NB4 (cell line): ENCODE measurements at places on chromosomes 1 and 21.

- DNase-seq, result no peak
These were observed 146.9 kb downstream of the RHOU start for GRCh38 chr1:228882041-228882770.

- DNase-seq, result no peak
These were observed 57.1 kb downstream of the ZC3H11B start for GRCh38 chr1:219555806-219556205.

DNA sequence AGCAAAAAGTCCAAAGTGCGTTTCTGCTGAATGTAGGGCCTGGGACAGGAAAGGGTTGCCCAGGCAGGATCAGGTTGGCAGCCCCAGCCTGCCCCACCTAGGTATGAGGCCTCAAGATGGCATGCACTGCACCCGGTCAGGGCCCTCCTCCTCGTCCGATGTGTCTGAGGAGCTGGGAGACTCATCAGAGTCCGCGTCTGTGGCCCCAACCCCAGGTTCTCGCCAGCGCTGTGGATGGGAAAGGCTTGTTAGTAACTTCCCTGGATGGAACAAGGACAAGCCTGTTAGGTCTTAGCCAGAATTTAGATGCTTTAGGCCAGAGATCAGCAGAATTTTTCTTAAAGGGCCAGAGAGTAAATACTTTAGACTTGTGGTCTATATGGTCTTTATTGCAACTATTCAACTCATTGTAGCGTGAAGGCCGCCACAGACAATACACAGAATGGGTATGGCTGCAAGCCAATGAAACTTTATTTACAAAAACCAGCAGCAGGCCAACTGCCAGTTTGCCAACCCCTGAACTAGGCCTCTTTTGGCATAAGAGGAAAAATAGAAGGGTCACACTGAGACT is 12.4 kb downstream of the PEA15 start:
- DNase-seq, result no peak

DNA sequence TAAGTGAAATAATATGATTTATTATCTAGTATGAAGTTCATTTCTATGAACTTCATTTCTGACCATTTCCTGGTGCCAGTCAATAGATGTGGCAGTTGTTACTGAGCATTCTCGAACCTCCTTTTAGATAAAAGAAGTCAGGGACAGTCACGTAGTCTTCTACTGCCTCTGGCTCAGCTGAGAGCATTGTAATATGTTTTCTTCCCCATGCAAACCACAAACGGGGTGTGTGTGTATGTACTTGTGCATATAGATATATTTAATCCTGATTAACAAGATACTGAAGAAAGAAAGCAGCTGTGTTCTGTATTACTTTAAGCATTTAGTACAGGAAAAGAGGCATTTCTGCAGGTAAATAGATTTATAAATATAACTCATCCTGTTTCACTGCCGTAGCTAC is 21.6 kb downstream of the ZNF684 start:
- DNase-seq, result no peak

GRCh38 chr1:8352886-8353785 is 35.2 kb downstream of the SLC45A1 start:
- DNase-seq, result no peak

DNA sequence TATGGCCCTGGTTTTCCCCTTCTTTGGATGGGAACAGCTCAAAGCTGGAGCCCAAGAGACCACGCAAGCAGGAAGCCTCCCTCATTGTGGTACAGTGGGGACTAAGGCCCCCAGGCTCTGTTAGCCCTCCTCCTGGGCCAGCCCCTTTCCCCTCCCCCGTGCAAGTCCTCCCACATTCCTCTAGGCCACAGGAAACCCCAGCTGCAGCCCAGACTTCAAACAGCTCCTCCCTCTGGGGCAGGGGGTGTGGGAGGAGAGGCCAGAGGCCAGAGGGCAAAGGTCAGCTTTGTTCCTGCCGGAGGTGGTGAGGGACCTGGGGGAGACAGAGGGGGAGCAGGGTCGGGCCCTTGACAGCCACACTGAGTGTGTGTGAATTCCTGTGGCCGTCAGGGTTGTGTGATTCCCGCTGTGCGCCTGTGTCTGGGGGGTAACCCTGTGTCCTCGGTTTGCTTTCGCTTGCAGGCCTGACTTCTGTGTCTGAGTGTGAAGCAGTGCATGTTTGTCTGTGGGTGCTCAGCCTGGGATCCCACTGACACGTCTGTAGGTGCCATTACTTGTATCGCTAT is 3.4 kb upstream of the AHDC1 start:
- peak; percentile 89 for DNase-seq

DNA sequence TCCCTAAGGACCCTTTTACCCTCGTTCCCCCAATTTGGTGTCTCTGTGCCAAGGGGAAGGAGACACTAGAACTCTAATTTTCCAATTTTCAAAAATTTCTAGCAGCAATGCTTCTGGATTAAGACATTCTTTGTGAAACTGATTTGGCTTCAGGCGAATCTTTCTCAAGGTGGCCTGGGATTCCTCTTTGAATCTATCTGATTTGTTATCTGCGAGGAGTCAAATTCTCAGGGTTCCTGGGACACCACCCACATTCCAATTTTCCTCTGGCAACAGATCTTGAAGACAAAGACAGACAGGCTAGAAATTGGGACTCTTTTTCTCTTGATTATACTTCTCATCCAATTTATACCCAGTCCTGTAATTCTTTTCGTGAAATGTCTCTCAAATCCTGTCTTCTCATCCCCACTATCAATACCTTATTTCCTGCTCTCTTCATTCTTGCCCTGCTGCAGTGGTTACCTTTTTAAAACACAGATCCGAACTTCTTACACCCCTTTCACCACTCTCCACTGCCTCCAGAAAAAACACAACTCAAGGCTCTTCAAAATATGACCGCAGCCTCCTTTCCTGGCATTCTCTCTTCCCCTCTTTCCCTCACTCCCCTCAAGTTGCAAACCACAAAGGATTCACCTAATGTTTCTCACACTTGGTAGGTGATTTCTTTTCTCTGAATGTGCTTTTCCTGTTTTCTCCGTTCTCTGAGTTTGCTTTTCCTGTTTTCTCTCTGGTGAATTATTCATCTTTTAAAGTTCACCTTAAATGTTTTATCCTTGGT is 2.7 kb upstream of the MPZL1 start:
- DNase-seq, result no peak

- no peak for DNase-seq
These were observed 10.1 kb downstream of the HSPG2 start for GRCh38 chr1:21926814-21927532.

- DNase-seq, result no peak
These were observed 15.4 kb upstream of the HCRTR1 start for GRCh38 chr1:31602081-31602480.

DNA sequence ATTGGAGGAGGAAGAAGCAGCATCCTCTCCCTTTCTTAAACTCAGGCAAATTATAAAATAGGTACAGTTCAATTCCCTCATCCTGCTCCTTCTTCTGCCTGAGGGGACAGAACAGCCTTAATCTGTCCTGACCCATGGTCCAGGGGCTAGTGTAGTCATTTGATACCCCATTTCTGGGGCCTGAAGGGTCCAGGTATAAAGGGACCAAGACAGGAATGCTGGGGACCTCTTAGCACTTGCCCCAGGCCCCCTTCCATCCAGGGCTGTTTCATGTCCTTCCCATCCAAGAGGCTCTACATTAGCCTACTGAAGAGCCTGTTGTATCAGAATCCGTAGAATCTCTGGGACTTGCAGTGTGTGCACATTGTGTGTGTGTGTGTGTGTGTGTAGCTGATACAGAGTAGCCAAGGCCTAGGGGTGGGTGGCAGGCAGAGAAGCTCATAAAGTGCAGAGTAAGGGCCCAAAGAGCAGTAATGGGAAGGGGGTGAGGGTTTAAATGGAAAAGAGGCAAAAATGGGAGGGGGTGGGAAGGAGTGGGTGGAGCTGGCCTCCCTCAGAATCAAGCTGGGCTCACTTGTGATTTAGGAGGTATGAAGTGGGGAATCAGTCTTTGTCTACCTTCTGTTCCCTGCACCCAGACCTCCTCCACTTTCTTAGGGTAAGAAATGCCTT is 32.4 kb downstream of the RUNX1 start:
- no peak for DNase-seq

DNA sequence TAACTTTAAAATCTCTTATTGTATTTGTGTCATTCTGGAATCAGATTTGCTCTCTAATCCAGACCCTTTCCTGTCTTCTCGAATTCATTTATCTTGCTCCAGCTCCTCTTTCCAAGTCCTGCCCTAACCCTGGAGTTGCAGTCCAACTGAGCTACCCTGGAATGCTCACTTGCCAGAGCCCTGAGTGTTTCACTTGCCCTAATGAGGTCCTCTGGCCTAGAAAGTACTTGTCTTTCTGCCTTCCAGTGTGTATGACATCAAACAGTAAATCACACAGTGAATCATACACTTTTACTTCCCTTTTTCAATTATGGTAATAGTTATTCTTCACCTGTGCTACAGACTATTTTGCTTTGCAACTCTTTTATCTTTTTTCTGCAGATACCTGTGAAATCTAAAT is 96.9 kb downstream of the NEK7 start:
- DNase-seq, result peak; percentile 30

DNA sequence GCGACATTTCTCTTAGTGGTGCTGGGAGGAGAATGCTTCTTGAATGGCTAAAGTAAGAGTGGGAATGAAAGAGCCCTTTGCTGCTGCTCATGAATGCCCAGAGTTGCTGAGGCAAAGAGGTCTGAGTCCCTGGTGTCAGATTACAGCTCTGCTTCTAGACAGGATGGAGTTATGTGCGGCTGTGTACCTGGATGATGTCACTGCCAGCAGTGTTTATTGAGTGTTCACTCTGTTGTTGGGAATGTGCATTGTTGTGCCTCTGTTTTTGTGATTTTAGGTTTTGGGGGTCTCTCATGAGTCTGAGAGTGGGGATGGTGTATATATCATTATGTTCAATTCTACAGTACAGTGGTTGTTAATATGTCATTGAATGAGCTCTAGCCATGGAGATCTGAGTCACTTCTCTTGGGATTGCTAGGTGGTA is 2.7 kb downstream of the CDC14A start:
- DNase-seq, result peak; percentile 15

DNA sequence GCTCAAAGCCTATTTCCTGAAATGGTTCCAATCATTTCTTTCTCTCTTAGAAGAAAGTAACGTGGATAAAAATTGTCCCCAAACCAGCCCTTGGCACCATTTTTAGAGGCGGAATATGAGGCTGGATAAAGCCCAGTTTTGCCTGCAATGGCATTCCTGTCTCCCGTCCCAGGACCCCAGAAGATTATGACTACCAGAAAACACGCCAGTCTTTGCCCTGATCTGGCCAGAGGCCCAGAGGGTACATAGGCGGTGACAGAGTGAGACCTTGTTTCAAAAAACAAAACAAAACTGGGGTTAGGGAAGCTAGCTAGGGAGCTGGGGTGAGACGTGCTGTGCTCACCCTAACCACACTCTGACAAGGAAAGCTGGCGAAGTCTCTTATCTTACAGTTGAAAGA is at the start of gene AADACL4:
Gene AADACL4 (plus strand): TSS at position 301 of the 400 bp plus-strand sequence. CDS start 462 bp downstream, outside the sequence.
- no peak for DNase-seq

DNA sequence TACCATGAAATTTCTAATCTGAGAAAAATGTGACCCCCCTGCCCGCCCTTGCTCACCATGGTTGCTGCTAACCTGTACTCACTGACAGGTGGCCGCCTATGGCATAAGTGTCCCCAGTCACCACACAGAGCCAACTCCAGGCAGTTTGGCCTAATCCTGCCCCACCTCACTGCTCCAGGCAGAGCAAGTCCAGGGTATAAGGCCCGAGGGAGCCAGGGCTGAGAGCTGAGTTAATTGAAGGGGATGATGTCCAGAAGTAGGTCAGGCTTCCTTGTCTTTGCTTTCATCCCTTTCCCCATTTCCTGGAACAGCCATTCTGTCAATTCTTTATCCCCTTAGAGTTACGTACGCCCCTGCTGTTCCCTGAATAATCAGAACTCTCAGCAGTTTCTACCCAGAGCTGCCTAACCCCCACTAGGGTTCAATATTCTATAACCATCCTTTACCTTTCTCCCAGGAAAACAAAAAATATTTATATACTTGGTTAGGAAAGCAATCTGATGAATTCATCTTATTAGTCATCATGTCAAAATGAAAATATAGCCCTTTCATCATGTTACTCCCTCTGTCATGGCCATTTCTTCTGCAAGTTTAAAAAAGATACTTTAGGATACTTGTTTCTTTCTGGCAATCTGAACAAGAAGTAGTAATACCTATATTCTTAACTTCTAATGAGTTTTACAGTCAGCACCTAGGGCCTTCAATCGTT is 29.4 kb upstream of the CD101 start:
- no peak for DNase-seq

- DNase-seq, result no peak
These were observed 32.9 kb downstream of the CD58 start for GRCh38 chr1:116537898-116538297.

DNA sequence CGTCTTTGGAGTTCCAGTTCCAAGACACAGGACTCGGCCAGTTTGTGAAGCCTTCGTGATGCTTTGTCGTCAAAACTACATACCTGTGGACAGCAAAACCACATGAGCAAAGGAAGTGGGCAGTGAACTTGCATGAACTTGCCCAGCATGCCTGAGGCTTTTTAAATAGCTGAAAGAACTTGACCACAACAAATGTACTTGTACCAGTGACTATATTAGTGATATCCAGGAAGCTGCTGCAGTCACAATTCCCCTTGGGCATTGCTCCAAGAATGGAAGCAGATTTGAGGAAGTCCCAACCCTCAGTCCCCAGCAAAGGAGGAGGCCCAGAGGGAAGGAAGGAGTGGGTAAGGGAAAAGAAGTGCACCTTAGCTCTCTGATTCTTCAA is 2.6 kb downstream of the FUCA1 start:
- peak; percentile 68 for DNase-seq

- no peak for DNase-seq
These were observed 23.3 kb downstream of the TFF3 start for GRCh38 chr21:42291751-42292562.

GRCh38 chr1:66364578-66365391 is 169.2 kb upstream of the SGIP1 start:
- DNase-seq, result no peak

DNA sequence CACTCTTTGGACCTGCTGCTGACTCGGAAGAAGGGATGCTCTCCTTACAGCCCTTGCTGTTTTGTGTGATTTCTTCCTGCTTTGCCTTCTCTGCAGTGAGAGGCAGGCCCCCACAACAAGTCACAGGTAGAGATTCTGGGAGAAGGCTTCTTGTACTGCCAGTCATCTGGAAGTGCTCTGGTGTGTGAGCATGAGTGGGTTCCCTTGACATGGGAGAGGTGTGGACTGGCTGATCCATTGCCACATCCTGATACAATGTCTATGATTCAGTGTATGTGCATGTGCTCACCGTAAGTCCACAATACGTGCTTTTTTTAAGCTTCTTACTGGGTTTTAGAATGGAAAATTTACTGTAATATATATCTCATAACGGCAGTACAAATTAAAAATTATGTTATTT is 46.0 kb upstream of the PLA2G4A start:
- DNase-seq, result no peak

DNA sequence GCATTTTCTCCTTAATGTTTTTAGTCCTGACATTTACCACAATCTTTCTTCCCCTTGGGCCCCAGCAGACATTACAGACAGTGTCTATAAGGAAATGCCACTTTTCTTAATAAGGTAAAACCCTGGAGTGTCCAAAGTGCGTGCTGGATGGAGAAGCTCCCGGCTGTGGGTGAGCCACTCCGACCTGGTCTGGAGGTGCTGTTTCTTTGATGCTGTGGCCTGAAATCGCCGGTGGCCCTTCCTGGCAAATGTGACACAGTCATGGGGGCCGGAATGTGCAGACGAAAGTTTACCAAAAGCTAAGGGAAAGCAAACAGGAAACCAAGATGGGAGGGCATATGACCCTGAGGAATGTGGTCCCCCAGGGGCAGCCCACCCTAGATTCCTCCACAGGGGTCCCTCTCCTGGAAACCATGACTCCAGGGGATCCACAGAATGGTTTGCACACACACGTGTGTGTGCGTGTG is 77.9 kb downstream of the FHAD1 start:
- no peak for DNase-seq
